Vagina (tissue), 2 donors: ENCODE measurements at places on chromosomes 6 and 20.

DNA sequence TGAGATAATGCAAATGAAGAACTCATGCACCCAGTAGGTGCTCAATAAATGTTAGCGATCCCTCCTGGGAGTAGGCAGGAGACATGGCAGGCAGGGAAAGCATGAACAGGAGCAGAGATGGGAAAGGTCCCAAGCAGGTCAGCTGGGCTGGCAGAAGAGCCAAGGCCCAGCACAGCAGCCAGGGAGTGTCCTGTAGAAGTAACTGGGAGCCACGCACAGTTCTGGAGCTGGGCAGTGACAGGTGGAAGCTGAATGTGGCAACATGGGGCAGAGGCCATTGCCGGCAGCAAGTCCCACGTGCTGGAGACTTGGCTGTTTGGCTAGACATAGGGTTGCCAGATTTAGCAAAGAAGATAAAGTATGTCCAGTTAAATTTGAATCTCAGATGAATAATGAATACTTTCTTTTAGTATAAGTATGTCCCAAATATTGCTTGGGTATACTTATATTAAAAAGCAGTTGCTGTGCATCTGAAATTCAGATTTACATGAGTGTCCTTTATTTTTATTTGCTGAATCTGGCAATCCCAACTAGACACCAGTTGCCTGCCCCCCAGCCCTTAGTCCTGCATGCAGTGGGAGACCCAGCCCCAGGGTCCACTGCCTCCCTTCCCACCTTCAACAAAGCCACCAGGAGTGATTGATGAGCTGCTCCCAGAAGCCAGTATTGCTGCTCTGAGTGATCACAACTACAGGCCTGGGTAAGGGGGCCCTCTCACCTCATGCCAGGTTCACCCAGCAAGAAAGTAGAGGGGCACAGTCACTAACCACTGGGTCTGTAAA lies 3.7 kb upstream of the LPIN3 start:
- DNase-seq, result no peak

DNA sequence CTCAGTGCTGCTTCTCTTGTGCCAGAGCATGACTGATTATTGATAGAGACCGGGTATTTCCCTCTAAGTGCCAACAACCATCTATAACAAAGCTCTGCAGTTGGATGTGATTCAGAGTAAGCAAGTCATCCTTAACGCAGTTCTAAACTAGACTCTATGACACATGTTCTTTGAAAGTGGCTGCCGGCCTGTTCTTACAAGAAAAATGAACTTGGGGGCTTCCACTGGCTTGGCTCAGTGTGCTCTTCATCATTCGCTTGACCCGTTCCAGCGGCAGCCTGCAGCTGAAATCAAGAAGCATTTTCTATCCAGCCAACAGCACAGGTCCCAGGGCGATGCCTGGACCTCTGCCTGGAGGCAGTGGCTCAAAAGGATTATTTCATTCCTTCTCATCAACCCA lies 29.8 kb downstream of the GFOD1 start:
- no peak for DNase-seq

DNA sequence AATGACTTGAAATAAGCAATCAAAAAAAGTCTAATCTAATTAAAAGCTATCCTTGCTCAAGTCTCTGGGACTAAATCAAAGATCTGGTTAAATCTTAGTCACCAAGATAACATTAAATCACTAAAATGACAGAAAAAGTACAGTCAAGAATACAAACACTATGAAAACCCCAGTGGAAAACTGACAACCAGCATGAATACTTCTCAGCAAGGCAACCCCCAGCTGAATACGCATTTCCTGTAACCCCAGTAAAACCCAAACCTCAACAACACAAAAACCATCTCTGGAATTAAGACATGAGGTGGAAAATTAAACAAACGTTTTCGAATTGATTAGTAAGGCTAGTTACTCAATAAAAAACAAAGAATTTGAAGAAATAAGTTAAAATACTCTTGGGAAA lies 23.7 kb upstream of the ZC3H12D start:
- DNase-seq, result no peak

- no peak for DNase-seq
These were observed 816.4 kb downstream of the EYS start for GRCh38 chr6:64890609-64891008.
